ENCODE measurements at places on chromosomes 1 and 21.

GRCh38 chr1:235074523-235075047, 54.1 kb downstream of the TOMM20 start:
- DNase-seq, result peak; percentile 45

DNA sequence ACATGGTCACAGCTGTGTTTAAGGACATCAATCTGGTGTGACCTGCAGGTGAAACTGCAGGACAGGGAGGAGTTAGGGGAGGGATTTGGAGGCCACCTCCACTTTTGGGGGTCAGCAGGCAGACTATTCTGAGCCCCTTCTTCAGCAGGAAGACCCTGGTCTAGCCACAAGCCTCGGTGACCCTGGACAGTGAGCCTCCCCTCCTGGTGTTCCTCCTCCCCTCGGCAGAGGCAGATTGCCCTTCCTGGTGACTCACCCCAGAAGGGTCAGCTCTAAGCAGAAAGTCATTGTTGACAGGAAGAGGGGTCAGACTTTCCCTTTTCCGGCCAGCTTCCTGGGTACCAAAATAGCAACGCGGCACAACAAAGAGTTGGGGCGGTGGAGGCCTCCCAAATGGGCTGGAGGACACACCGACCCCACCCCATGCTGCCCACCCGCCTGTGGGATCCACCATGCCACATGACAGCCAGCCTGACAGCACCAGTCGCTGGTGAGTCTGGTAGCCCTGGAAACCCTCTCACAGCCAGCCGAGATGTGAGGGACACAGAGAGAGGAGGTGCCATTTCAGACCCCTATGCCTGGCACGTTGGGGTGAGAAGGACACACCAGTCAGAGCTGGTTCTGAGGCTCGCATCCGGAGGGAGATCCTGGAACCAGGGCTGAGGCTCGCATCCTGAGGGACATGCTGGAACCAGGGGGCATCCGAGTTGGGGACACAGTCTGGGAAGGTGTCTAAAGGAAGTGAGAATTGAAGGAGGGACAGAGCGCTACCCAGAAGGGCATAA, 14.7 kb upstream of the CSF1 start:
- no peak for DNase-seq

DNA sequence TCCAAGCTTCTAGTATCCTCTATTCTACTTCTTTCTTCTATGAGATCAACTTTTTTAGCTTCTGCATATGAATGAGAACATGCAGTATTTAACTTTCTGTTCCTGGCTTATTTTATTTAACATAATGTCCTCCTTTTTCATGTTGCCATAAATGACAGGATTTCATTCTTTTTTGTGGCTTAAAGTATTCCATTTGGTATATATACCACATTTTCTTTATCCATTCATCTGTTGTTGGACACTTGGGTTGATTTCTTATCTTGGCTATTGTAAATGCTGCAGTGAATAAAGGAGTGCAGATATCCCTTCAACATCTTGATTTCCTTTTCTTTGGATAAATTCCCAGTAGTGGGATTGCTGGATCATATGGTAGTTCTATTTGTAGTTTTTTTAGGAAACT, 209.6 kb downstream of the GPR52 start:
- no peak for DNase-seq

GRCh38 chr21:46284733-46285132, 678 bp downstream of the MCM3AP start:
- DNase-seq, result no peak

- no peak for DNase-seq
These were observed 22.1 kb upstream of the DISP1 start for GRCh38 chr1:222792744-222793143.

DNA sequence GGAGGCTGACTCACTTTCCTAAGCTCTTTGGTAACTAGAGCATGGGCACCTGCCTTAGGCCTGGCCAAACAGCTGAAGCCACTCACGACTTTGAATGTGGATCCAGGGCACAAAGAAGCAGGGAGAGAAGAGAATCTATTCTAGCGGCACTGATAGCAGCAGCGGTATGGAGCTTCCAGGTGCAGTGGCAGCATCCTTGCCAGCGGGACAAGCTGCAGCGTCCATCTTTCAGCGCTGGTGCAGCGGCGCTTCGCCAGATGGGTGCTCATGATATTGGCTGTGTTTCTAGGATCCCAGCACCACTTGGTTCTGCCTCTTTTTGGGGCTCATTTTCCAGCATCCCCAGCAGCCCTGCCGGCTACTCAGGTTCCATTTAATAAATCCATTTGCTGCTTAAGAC, 184.2 kb downstream of the SLC44A5 start:
- no peak for DNase-seq

DNA sequence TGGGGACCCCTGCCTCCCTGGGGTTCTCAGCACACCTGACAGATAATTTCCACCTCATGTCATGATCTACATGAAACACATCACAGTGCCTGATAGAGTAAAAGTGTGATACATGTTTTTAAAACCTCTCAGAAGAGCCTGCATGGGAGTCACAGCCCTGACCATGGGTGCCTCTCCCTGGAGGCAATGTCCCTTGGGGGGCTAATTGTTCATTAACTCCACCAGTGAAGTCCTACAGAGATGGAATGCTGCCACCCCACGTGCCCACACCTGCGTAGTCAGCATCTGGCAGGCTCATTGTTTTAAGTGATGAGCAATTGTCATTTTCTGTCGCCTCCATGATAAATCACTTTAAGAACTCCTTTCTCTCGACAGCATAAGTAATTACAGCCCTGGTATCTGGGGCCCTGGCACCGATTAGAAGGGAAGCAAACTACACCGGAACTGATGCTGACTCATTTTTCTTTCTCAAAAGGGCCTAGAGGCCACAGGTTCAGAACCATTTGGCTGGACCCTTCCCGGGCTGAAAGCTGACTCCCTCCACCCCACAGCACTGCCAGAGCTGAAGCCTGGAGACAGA, 109.6 kb upstream of the GJB5 start:
- no peak for DNase-seq

GRCh38 chr1:229238674-229239415, 32.1 kb upstream of the RAB4A start:
- no peak for DNase-seq
